ENCODE measurements at places on chromosomes 2 and 18.
A peak's percentile ranks its signal among the peaks of the same experiment; 100 is the strongest.

GRCh38 chr2:153495725-153496124 lies 17.2 kb upstream of the RPRM start:
- no peak for DNase-seq

GRCh38 chr2:1488181-1488671 lies 75.0 kb downstream of the TPO start:
- no peak for DNase-seq

GRCh38 chr18:57803103-57803969 lies at the start of gene ATP8B1:
Gene ATP8B1, minus strand, starts transcription at chr18:57803315. Its CDS starts 71,508 bp downstream, at chr18:57731807.
- peak; percentile 62 for DNase-seq

DNA sequence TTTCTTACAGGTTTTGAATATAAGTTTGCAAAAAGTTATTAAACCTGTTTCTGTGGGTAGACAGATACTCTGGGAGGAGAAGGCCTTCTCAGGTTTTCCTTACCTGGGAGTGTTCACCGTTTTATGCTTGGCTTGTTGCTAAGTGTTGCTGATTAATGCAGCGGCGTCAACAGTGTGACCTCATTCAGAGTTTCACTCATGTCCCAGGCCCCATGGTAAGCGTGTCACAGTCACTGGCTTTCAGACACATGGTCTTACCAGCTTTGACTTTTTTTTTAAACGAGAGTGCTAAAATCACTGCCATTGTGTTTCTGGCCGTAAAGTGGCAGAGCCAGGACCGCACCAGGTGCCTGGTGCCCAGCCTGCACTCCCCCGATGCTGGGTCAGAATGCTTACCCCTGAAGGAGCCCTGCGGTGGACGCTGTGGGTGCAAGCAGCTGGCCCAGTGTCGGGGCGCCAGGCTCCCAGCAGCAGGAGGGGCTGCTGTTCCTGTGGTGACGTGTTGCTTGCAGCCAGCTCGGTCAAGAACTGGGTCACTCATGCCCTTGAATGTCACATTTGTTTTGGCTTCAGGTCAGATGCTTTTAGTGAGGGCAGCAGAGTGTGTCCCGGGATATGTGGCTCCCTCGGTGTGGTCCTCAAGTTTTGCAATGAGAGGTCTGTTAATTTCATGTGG lies 3.5 kb downstream of the CAPN10 start:
- no peak for DNase-seq

DNA sequence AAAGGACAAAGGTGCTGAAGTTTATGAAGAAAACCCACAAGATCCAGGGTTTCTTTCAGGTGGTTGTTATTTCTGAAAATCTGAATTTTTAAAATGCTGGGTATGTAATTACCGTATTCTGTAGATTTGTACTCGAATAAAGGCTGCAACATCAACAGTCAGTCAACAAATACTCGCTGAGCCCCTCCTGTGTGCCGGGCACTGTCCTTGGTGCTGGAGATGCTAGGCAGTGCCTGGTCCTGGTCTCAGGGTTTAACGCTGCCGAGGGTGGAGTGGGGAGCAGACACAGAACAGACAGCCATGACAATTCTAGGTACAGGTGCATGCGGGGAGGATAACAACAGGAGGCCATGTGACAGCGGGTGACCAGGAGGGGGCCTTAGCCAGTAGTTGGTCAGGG lies 27.2 kb upstream of the PDIA6 start:
- DNase-seq, result no peak

DNA sequence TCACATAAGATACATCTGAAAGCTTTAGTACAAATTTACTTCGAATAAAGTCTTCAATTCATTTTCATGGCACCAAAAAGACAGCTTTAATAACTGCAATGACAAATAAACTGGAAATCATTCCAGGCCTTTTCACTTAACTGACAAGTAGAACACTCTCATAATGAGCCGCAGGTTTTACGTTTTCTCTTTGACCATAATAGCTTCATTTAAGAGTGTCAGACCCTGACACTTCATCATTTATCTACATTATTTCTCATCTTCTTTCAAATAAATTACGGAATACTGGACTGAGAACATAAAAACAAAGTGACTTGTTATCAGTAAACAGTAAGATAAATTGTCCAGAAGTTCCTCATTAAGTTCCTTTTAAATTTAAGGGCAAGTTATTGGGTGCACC lies 1252.9 kb upstream of the ACVR2A start:
- no peak for DNase-seq

GRCh38 chr2:237919593-237919992 lies 47.2 kb upstream of the UBE2F start:
- DNase-seq, result no peak

DNA sequence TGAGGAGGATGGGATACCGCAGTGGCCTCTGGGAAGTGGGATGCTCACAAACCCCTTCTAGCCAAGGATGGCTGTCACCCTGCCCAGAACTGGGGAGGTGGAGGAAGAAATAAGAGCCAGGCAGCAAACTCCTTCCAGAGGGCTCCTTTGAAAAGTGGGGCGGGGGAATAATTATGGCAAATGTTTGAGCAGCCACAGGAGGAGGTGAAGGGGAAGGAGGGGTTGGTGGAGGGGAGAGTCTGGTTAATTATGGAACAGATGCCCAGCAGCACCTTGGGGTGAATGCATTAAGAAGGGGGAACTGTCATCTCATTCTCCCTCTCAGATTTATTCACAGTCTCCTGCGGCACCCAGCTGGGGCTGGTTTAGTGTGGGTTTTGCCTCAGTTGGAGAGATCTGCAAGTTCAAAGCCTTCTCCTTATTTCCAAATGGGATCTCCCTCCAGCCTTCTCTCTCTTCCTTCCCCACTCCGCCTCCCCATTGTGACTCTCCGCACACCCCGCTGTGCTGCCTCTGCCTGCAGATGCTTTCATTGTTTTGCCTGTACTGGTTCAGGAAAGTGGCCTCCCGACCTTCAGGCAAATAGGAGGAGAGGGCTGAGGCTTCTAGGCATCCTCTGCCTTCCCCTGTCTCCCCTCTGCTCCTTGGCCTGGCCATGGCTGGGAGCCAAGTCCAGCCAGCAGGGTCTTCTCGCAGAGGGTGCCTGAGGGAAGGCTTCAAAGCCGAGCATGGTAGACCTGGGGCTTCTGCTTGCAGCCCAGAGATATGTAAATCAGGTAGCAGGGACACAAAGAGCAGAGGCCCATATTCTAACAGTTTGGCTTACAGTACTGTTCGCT lies 457.2 kb upstream of the MEX3C start:
- peak; percentile 20 for DNase-seq

GRCh38 chr2:1571477-1572417 lies 158.5 kb downstream of the TPO start:
- no peak for DNase-seq

DNA sequence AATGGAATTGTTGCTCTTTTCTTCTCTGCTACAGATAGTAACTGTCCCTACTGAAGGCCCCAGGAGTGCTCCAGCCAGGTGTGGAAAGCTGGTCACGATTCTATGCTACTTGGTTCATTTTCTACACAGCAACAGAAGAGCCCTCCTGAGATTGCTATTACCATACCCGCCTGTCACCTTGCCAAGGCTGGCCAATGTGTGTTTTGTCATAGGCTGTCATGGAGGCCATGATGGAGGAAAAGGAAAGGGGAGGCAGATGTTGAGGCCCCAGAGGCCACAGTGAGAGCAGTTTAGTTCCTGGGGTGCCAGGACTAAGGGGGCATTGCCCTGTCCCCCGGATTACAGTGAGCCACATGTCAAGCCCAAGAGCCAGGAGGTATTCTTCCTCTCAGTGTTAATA lies 952 bp downstream of the ELMOD3 start:
- no peak for DNase-seq

- no peak for DNase-seq
Observed at GRCh38 chr2:86416146-86416545, 25.0 kb upstream of the KDM3A start.

GRCh38 chr2:8678731-8679566 lies 2.9 kb upstream of the ID2 start:
- peak; percentile 93 for DNase-seq

GRCh38 chr2:95215018-95215612 lies 7.8 kb downstream of the ZNF892 start:
- no peak for DNase-seq

DNA sequence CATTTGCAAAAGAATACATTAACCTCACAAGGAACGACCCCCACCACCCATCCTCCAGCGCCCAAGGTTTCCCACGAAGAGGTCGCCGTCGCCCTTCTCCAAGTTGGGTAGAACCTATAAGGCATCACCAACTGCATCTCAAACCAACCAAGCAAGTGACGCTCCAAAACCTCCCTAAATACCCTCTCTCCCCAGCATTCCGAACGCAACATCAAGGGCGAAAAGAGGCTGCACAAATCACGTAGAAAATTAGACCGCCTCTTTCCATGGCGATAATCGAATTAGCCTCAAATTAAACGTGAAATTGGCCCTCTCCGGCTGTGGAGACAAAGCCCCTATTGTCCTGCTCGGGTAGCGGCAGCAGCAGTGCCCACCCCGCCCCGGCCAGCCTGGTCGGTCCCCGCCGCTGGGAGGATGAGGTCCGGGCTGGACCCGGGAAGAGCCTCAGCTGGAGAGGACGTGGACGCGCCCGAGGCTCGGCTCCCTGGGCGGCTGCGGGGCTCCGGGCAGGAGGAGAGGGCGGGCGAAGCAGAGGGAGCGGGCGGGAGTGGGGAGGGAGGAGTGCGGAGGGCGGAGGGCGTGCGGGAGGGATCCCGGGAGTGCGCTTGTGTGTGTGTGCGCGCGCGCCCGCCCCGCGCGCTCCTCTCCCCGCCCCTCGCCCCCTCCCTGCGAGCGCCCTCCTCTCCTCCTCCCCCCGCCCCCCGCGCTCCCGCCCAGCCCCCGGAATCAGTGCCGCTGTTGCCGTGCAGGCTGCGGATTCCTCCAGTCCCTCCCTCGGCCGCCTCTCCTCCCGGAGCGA lies at the start of gene SPTBN1:
Gene SPTBN1 (plus strand): TSS at position 765 of the 799 bp plus-strand sequence. CDS start 70,092 bp downstream, outside the sequence.
- DNase-seq, result peak; percentile 97

DNA sequence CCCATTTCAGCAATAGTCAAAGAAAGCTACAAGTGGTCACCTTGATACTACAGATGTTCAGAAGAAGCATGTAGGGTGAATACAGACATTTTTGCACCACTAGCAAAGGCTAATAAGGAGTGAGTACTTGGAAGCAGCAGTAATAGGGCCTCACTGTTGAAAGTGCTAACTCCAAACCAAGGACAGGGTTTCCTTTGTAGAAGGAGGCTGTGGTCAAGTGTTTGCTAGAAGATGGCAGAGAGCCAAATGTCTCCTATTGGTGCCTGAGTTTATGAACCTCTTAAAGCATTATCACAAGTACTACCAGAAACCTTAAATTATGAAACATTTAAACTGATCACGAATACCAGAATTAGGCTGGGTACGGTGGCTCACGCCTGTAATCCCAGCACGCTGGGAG lies 308.1 kb downstream of the ZEB2 start:
- no peak for DNase-seq

- no peak for DNase-seq
Observed at GRCh38 chr2:167157523-167157922, 269.2 kb downstream of the XIRP2 start.

DNA sequence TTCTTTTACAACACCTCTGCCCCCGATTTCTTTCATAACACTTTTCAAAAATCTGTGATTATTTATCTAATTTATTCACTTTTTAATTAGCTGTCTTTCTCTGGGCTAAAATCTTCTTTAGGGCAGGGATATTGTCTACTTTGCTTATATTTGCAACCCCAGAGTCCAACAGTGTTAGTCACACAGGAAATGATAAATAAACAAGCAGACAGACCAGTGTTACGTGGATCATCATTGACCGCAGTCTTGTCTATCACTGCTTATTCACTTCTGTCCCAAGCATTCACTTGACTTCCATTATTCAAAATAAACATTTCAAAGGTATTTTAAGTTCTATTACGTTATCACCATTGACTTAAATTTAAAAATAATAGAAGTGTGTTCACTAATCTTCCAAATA lies 237.6 kb upstream of the UBE2E3 start:
- DNase-seq, result no peak

GRCh38 chr2:179671043-179671981 lies 190.1 kb downstream of the ZNF385B start:
- DNase-seq, result no peak

DNA sequence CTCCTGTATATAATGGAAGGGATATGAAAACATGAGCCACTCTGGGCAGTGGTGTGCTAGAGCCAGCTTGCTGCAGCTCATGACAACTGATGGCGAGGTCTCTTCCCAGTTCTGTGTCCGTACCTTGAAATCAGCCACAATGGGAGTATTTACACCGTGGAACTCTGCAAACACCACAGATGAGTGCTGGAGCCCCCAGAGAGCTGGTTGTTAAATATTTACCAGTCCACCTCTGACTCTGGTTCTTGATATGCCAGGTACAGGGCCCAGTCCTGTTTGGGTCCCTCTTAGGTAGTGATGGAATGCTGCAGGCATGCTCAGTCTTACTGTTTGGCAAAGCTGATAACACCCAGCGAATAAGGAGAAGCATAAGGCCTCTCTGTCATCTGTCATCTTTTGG lies 116.1 kb upstream of the GLI2 start:
- no peak for DNase-seq

DNA sequence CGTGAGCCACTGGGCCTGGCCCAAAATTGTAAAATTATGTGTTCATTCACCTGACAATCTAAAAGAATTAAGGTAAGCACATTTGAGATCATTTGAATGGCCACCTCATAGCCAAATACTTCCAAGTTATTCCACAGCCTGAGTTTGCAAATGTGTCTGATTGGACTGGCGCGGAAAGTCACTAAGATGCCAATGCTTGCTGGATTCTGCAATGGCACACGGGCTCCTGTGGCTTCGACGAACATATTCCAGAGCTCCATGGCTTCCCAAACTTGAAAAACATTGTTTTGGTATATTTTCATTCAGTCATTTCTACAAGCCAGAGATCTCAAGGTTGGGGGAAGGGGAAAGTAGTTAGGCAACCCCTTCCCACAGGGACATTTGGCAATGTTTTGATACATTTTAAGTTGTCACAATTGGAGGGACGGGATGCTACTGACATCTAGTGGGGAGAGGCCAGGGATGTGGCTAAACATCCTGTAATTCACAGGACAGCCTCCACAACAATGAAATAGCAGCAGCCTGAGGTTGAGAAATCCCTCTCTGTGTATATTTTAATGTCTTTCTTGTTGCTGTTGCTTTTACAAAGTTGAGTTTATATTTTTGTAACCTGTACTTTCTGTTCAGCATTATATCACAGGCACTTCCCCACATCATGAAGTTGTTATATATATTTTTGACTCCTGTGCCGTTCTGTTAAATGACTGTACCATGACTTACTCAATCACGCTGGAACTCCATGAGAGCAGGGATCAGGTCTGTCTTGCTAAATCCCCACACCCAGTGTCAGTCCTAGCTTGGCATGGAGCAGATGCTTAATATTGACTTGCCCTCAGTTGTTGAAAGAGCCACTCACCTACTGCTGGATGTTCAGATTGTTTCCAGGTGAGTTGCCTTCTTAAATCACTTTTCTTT lies 56.9 kb downstream of the COL4A4 start:
- peak; percentile 66 for DNase-seq

GRCh38 chr18:41569867-41570266 lies 385.2 kb upstream of the PIK3C3 start:
- DNase-seq, result no peak

GRCh38 chr2:76415821-76416220 lies 705.1 kb upstream of the GCFC2 start:
- DNase-seq, result no peak

DNA sequence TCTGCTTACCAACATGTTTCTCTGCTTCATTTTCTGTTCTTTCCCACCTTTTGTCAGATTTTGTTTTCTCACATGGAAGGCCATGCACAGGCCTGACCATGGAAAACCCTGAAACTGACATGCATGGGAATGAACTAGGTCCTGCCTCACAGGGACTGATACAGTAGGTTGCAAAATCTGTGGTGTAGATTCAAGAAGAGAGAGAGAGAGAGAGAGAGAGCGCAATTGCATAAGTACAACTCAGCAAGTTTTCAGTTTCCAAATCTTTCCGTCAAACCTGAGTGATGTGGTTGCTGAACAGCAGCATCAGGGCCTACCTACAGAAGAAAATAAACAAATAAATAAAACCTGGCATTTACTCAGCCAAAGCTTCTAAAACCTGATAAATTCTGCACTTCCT lies 87.5 kb upstream of the RNF152 start:
- DNase-seq, result no peak

Data from glutamatergic neuron (in vitro differentiated cells).